Stimulated activated CD8-positive, alpha-beta memory T cell treated with anti-CD3 and anti-CD28 coated beads, Interleukin-15, amount 100 ng/mL, for 1 hour (primary cell): ENCODE measurements at places on chromosomes 11 and 22.

DNA sequence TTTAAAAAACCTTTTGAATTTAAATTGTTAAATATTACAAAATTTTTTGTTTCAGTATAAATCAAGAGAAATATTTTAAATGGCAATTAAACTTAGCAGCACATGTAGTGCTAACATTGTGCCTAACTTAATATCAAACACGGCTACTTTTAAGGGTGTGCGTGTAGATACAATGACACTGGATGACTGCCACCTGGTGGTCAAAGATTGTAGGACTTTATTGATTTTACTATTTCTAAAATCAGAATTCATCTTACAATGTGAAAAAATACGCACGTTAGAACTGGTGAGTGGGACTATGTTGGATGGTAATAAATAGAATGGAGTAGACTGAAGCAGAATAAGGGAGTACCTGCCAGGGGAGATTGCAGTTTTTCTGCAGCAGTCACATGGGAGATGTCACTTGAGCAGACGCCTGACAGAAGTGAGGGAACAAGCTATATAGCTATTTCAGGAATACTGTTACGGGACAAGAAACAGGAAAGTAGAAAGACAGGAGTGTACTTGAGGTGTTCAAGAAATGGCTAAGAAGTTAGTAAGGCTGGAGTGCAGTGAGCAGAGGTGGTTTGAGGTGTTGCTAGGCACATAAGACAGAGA is 52.9 kb downstream of the UVRAG start:
- peak; percentile 30 for DNase-seq

GRCh38 chr22:22194931-22195264 is 49.7 kb upstream of the VPREB1 start:
- no peak for DNase-seq

DNA sequence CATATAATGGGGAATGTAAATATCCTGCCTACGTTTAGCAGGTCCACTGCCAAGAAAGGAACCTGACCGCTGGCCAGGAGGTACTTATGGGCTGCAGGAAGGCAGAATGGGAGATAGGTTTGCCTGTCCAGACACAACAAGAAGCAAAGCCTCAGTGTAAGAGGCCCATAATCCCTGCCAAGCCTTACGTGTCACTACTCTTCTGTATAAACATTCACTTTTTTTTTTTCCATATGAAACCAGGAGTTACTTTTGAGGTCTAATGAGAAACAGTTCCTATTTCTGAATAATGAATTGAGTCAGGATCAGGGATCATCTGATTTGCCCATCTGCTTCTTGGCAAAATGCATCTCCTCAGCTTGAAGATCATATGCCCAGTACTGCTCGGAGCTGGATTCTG is 230.2 kb downstream of the NTM start:
- no peak for DNase-seq

- no peak for DNase-seq
These were observed 10.7 kb upstream of the ANAPC15 start for GRCh38 chr11:72123117-72123653.

DNA sequence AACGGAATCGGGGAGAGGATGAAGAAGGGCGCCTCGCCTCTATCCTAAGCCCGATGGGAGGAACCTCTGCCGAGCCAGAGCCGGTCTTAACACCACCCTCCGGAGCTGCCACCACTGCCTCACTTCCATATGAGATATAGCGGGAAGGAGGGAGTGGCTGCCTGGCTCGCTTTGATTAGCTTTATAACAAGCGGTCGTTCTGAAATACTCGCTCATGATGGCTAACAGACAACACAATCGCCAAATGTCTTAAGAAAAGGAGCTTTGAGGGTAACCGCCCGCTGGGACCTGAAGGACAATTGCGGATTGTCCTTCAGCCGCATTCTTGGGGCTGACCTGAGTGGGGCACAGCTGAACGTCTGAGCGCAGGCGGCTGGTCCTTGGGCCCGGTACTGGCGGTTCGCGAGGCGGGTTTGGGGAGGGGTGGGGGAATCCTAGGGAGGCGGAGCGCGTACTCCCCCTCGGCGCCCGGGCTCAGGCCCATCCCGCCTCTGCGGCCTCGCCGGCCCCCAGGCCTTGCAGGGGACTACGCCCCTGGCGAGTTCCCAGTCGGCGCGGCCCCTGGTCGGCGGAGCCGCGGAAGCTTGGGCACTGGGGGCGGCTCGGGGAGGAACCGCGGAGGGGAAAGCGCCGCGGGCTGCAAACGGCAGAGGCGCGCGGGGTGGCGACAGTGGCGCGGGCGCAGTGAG is at the start of gene PLAAT5:
Gene PLAAT5, minus strand, starts transcription at position 617 of the 689 bp plus-strand sequence. Its CDS starts 133 bp downstream, at position 484.
- no peak for DNase-seq

- DNase-seq, result no peak
These were observed 346.8 kb downstream of the OR4C45 start for GRCh38 chr11:50379484-50379883.

DNA sequence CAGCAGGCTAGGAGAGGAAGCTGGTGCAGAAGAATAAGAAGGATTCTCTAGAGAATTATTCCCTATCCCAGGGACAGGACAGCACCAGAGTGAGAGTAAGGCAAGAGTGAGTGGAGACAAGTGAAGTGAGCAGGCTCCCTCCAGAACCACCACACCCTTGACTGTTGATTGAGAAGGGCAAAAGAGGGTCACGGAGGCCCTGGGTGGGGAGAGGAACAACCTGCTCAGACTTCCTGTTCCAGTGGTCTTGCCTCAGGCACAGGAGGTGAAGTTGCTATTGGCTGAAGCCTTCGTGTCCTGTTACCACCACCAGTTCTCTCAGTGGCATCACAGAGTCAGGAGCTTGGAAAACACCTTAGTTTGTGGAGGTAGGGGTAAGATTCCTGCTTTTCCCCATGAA is 51.7 kb upstream of the CCDC89 start:
- DNase-seq, result no peak

- DNase-seq, result no peak
These were observed 50.7 kb upstream of the SLC35C1 start for GRCh38 chr11:45754261-45754709.

GRCh38 chr11:83862691-83863090 is 576.5 kb upstream of the CCDC90B start:
- DNase-seq, result no peak

- DNase-seq, result no peak
These were observed 22.7 kb downstream of the NAV2 start for GRCh38 chr11:19735157-19735908.

- no peak for DNase-seq
These were observed 509.3 kb upstream of the TENM4 start for GRCh38 chr11:79950172-79950571.

DNA sequence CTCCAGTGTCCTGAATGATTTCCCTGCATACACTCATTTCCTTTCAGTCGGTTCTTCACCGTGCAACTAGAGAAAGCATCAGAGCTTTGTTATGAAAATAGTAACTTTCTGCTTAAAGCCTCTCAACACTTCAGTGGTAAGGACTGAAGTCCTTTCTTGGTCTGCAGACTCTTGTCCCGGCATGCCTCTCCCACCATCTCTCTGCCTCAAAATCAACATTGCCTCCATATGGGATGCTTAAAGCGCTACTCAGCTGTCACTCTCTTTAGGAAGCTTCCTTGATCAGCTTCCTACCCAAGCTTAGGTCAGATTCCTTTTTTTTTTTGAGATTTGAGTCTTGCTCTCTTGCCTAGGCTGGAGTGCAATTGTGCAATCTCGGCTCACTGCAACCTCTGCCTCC is 36.7 kb downstream of the APLP2 start:
- no peak for DNase-seq

DNA sequence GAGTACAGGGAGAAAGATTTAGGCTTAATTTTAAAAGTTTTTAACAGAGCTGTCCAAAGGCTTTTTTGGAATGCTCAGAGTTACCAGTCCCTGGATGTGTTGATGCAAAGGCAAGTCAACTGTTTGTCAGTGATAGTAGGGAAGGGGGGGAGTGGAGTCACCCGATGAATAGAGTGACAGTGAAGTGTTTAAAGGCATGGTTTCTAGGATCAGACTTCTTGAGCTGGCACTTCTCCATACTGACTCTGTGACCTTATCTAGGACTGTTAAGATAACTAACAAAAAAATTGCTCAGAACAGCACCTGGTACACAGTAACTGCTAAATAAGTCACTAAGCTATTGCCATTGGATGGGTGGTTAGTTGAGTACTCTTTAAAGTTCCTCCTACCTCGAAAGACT is 11.3 kb upstream of the RAG2 start:
- DNase-seq, result no peak

GRCh38 chr11:16612566-16613261 is 125.7 kb upstream of the C11orf58 start:
- DNase-seq, result no peak

GRCh38 chr11:85806876-85807275 is 4.1 kb downstream of the SYTL2 start:
- DNase-seq, result no peak
